ENCODE measurements at places on chromosomes 1 and 21. TPM values are rescaled to one million over a fixed set of nuclear protein-coding genes. Genes with fewer than 3 reads are reported as not detected.

DNA sequence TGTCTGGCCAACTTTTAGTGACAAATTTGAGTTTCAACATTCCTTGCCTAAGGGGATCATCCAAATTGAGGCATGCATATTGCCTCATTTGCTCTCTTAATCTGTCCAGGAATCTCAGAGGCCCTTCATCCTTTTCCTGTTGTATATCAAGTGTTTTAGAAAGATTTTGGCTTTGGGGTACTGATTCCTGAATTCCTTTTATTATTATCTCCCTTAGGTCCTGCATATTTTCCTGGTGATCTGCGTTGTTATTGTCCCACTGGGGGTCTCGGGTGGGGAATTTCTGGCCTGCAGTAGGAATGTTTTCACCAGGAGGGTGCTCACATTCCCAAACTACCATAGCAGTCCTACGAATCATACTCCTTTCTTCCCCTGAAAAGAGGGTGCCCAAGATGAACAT is 4.4 kb upstream of the AADACL3 start:
- no peak for DNase-seq

DNA sequence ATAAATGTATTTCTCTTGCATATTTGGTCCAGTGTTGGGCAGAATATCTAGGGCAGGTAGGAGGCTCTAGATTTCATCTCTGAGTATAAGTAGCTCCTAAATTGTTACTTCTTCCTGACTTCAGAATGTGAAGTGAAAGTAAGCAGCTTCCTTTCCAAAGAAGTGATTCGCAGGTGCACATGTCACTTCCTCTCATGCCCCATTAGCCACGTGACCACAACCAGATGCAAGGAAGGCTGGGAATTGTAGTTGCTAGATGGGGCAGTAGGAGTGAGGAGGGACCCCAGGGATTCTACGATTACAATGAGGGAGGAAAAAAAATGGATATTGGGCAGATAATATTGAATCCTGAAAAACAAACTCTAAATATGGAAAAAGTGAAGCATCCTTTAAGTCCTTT is 113.2 kb upstream of the CYYR1 start:
- DNase-seq = no peak

DNA sequence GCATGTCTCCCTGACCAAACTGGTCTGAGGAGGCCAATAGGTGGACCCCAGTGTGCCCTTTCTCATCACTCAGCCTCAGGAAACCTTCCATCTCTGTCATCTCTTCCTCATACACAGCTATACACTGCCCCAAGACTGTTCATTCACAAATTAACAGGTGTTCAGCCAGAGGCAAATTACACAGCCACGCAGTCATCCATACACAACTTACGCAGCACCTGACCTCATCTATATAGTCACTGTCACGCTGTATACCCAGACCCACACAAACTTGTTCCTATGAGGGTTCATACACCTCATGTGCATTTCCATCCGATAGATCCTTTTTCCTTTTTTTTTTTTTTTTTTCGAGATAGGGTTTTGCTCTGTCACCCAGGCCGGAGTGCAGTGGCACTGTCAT is 12.4 kb downstream of the DLGAP3 start:
- no peak for DNase-seq

GRCh38 chr1:240122639-240123613 is 31.2 kb downstream of the FMN2 start:
- no peak for DNase-seq

DNA sequence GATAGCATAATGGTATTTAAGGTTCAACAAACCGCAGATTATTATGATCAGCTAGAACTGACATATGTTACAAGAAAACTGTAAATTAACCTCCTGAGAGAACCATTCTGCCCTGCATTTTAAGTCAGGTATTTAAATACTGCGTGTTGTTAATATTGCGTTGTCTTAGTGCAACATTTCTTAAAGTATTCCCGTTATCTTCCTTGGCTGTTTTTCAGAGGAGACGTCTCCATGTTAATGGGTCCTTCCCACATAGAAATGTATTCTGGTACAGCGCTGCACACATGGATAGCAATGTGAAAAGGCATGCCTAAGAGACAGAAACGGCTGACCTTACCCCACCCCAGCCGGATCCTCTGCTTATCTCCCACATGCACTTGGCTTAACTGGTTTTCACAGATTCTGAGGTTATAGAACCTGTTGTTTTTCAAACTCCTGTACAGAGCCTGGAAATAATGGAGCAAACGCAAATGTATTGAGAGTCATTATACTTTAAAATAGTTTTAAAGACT is 22.8 kb upstream of the DEGS1 start:
- DNase-seq = no peak

DNA sequence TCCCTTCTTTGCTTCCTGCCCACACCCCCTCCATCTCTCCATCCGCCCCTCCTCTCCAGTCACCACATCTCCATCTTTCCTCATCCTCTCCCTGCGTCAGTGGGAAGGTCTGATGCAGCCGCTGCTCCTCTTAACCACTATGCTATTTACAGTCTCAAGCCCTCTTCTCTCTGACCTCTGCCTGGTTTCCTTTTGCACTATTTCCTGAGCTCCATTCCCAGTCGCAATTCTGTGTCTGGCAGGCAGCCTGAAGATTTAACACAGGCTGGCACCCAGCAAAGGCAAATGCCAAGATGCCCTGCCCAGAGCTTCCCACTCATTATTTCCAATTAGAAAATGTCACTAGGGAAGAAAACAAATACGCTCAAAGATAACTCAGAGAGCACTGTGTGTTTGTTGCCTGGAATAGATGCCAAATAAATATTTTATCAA is 89.6 kb upstream of the LPGAT1 start:
- DNase-seq = no peak

DNA sequence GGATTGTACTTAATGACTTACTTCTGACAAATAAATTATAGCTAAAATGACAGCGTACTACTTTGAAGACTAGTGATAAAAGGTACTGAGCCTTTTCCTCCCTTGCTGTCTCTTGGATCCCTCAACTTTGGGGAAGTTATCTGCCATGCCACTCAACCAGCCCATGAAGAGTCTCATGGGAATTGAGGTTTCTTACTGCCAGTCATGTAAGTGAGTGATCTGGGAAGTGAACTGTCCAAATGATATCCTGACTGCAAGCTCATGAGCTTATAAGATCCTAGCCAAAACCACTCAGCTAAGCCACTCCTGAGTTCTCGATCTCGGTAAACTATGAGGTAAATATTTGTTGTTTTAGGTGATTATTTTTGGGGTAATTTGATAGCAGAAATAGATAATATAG is 247.8 kb downstream of the NCAM2 start:
- no peak for DNase-seq

DNA sequence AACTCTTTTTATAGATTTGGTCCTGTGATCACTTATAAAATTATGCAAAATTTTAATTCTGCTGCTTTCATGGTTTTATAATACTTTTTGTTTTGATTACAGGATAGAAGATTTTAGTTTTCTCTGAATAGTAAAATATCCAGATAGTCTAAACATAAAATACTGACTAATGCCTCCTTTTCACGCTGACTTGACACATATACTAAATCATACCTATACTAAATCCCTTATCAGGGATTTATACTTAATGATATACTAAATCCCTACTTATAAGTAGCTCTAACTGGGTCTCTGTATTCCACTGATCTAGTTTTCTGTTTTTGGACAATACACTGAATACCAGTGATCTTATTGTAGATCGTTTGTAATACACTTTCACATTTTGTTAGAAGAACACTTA is 128.0 kb downstream of the USP25 start:
- no peak for DNase-seq

- no peak for DNase-seq
These were observed 316.3 kb upstream of the GREM2 start for GRCh38 chr1:240928265-240928664.

- no peak for DNase-seq
These were observed 357.4 kb downstream of the LMO4 start for GRCh38 chr1:87686136-87686495.

DNA sequence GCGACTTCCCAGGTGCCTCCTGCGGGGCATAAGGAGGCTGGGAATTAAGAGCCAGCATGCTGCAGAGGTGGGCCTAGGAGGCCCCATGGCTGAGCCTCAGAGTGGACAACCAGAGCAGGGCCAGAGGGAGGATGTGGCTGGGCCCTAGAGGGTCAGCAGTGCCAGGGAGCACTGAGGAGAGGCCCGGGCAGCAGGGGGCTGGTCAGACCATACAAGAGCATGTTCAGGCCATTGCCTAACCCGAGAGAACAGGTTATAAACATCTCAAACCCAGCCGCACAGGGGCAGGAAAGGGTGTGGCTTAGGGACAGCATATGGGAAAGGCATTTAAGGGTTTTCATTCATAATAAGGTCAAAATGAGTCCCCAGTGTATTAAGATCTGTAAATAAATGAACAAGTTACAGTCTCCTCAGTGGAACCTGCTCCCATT is 51.1 kb downstream of the IER5 start:
- DNase-seq = no peak

Gene PSRC1
- total RNA-seq = 0.84 TPM

Gene OR2L13
- total RNA-seq = not detected

Gene AUNIP
- not detected for total RNA-seq

Gene SRP9
- 197 TPM for total RNA-seq
